Trophoblast cell (in vitro differentiated cells and primary cell): ENCODE measurements at places on chromosomes 16 and 17.

DNA sequence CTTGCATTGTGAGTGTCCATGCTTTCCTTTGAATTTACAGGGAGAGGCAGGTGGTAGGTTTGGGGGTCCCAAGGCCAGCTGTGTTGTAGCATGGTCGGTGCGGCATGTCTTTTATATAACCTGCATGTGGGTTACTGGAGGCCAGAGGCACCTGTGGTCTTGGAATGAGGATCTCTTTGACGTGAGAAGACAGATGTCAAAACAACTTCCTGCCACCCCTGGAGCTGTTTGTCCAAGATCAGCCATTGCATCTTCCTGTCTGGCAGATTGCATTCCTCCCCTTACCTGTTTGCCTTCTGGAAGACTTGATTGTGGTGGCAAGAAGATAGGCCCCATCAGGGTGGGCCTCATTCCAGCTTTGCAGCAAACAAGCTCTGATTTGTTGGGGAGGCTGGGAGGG, 175.1 kb downstream of the MSI2 start:
- peak; percentile 63 for DNase-seq

DNA sequence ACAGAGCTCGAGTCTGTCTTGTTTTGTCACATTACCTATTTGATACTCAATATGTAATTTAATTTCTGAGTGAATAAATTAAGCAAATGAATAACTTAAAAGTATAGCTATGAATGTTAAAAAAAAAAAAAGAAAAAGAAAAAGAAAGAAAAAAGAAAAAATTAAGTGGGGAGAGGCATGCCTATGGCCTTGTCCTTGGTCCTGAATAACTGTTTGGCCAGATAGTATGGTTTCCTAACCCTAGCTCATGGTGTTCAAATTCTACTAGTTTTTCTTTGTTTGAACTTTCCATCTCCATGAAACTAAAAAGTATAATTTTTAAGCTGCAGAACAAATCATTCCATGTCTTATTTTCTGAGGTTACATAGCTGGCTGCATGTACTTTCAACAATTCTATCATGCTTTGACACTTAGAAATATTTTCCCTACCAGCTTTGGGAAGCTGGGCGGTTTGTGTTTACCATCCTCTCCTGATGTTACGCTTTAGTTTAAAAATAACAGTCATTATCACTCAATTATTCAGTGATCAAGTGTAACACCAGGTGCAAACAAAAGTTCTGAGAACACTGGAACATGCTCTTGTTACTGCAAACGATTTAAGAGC, 31.8 kb downstream of the TOX3 start:
- DNase-seq = no peak

DNA sequence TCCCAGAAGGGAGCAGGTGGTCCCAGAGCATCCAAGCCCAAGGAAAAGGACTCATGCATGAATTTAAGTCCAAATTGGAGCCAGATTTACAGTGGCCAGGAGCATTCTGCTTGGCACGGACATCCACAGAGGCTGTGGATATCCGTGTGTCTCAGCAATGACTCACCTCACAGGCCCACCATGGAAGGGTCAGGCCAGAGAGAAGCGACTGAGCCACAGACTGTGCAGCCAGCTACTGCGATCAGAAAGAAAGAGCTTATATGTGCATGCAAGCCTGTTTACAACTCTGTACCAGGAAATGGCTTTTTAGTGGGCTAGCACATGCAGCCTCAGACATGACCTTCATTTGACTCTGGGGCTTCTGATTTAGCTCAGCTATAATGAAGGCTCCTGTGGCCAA, 231.0 kb downstream of the C16orf95 start:
- DNase-seq = no peak

- no peak for DNase-seq
These were observed 90.0 kb downstream of the WSCD1 start for GRCh38 chr17:6160232-6160555.

GRCh38 chr17:36728030-36728991, 126.9 kb downstream of the MRM1 start:
- no peak for DNase-seq

DNA sequence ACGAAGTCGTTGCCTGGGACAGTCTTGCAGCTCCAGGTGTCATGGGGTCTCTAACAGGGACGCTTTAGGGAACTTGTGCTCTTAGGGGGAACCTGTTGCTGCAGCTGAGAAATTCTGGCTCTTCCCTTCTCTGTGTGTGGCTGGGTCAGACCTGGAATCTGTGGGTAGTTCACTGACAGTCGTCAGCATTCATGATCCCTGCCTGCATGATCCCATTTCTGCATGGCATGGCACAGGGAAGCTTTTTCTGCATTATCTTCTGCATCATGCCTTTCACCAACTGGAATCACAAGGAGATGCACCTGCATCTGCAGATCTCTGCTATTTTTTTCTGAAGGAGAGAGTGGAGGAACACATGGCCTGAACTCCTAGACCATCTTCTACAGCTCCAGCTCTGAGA, 85.6 kb downstream of the SOX9 start:
- no peak for DNase-seq

DNA sequence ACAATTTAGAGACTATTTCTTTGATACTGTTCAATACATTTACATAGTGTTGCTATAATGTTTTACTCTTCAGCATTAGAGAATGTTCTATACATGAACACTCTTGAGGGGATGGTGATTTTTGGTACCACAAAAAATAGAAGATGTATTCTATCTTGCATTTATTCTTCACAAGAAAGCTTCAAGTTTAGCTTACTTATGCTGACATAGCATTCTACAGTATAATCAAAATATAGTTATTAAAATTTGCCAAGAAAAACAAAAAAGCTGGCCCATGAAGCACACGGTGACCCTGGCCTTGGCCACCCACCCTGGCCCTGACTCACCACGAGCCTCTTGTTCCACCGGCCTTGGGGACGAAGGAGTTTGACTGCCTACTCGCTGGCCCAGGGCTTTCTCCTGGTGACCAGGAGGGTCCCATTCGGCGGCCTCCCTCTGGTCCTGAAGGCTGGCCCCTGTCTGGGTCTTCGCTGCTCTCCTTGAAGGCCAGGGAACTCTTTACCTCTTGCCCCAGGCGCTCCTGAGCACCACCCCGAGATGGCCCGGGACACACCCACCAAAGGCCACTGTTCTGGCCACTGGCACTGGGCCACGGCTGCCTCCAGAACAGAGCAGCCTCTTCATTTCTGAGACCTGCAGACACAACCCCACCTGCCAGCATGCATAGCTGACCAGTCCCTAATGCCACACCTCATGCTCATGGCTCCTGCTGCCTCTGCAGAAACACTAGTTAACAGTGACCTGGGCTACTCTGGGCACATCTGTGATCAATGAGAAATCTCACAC, 22.5 kb upstream of the ICAM2 start:
- DNase-seq = no peak

DNA sequence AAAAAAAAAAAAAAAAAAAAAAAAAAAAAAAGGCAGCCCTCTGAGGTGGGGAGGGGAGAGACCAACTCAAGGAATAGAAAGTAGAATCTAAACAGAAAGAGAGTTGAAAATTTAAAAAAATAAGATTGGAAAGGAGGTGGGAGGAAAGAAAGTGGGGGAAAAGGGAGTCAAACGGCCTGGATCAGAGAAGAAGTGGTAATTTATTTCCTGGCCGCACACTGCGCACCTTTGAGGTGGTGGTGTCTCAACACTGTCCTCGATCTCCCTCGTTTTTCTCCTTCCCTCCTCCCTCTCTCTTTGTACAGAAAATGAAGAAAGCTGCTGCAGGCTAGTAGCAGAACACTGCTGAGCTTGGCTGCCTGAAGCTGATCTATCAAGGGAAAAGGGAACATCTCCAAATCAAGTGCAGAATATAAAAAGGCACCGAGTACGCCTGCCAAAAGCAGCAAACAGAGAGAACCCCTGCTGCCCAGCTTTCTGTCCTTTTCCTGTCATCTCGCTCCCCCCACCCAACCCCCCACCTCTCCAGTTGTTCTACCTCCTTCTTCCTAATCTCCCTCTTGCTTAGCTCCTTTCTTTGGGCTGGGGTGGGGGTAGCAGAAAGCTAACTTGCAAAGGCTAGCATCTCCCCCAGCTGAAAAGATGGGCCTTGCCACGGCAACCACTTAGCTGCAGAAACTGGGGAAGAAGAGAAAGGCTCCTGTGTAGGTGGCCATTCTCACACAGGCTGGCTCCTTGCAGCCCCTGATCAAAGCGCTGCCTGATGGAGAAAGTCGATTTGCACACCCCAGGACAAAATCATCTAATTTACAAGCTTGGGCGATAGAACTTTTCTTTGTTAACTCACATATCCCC, 22.5 kb downstream of the AXIN2 start:
- DNase-seq = no peak

DNA sequence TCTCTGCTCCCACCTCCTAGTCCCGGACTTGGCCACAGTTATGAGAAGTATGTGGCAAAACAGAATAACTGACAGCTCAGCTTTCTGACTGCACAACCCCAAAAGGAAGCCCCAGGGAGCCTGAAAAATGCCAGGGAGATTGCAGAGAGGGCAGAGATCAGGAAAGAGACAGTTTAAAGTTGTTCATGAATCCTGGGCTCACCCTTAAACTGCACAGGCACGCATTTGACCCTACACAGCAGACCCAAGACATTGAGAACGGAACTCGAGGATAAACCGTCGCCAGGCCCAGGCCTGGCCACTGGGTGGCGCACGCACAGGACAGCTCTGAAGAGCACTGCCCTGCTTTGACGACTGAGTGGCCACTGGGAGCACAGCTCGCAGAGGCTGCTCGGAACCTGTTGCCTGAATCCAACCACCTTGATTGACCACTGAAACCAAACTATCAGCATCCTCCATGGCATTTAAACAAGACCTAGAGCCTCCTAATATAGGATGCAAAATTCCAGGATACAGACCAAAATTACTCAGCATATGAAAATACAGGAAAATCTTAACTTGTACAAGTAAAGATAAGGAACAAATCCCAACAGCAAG, 114.0 kb downstream of the C16orf95 start:
- peak; percentile 81 for DNase-seq

DNA sequence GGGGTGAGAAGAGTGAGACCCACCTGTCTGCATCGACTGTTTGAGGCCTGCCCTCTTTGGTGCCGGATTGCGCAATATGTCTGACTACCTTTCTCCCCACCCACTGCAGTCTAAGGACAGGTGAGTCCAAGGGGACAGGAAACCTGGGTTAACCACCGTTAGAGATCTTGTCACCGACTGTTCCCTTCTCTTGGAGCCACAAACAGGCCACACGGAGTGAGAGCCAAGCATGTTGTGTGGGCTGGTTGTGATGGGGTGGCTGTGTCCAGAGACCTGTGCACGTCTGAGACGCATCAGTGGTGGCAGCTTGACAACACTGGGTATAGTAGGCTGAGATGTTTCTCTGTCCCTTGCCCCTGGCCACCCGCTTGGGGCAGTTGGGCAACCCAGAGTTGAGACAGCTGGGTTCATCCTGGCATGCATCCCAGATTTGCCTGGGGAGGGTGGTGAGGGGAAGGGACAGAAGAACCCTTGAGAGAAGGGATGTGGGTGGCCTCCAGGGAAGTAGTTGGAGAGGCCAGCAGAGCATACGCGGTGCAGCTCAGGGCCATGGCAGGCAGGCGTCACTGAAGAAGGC, 21.4 kb downstream of the MPRIP start:
- DNase-seq = no peak

- peak; percentile 98 for DNase-seq
These were observed 381.7 kb downstream of the SLC39A11 start for GRCh38 chr17:72710834-72711233.

- DNase-seq = no peak
These were observed 21.0 kb downstream of the TRARG1 start for GRCh38 chr17:1300371-1300905.

DNA sequence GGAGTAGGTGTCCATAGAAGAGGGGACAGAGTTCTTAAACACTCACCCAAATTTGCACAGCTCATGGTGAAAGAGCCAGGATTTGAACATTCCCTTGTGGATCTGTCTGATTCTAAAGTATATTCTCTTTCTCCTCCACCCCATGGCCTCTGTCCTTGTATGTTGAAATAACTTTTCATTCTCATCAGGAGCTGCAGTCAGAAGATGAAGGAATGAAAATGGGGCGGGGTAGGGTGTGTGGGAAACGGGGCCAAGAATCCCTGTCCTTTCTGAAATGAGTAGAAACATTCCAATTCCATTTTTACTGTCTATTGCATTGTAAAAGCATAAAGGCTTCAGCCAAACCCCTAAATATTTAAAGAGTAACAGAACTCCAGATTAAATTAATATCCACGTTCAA, 42.8 kb downstream of the NOG start:
- peak; percentile 45 for DNase-seq

DNA sequence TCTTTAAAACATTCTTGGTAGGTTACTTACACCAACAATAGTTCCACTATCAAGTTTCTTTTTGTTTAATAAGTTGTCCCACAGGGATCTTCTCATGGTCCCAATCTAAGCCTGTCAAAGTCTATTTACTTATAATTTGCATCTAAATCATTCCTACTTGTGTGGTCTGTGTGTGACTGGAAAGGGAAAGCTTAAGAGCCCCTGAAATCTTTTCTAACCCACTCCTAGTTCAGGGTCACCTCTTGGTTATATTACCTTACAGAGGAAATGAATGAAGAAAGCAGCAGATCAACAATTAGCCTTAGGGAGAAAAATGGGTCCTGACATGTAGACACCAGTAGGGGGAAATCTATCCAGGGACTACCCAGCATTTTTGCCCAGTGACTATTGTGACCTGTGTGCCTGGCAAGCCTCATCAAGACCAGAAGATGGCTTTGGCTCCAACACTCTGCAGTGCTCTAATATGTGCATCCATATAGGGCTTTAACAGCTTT, 110.4 kb upstream of the HAS3 start:
- peak; percentile 85 for DNase-seq

DNA sequence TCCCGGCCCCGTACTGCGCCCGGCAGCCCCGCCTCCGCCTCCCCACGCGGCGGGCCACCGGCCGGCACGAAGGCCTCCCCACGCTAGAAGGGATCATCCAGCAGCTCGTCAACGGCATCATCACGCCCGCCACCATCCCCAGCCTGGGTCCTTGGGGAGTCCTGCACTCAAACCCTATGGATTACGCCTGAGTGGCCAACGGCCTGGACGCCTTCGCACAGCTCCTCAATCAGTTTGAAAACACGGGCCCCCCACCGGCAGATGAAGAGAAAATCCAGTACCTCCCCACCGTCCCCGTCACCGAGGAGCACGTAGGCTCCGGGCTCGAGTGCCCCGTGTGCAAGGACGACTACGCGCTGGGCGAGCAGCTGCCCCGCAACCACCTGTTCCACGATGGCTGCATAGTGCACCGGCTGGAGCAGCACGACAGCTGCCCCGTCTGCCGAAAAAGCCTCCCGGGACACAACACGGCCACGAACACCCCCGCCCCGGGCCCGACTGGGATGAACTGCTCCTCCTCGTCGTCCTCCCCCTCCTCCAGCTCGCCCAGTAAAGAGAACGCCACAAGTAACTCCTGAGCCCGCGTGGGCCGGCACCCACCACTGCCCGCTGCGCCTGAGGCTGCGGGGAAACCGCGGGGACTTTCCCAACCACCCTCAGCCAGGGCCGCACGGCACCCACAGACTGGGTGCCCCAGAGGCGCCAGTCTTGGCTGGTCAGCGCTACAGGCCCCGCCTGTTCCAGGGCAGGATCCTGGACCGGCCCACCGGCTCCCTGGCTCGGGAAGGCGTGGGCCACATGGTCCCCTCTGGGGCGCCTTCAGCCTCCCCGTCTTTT, 39.0 kb upstream of the AKAP1 start:
- peak; percentile 35 for DNase-seq

GRCh38 chr17:36657763-36658490, 56.5 kb downstream of the MRM1 start:
- peak; percentile 1 for DNase-seq

- no peak for DNase-seq
These were observed 147.7 kb upstream of the WSCD1 start for GRCh38 chr17:5922476-5922875.
